ENCODE measurements at places on chromosomes 7 and 10.
A peak's percentile ranks its signal among the peaks of the same experiment; 100 is the strongest.

DNA sequence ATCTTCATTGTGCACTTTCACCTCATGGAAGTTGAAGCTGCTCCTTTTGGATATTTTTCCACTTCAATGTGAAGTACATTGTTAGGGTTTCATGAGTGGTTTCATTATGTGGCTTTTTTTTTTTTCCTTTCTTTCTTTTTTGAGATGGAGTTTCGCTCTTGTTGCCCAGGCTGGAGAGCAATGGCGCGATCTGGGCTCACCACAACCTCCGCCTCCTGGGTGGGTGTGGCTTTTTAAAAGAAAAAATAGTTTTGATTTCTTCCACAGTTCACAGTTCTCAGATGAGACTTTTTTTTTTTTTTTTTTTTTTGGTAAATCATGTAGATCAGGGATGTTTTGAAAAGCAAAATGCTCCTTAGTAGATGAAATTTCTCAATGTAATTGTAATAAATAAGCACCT is 652.3 kb upstream of the ANKRD30A start:
- DNase-seq, result no peak

- no peak for DNase-seq
Measured at GRCh38 chr10:5595591-5595990, 70.8 kb downstream of the ASB13 start.

DNA sequence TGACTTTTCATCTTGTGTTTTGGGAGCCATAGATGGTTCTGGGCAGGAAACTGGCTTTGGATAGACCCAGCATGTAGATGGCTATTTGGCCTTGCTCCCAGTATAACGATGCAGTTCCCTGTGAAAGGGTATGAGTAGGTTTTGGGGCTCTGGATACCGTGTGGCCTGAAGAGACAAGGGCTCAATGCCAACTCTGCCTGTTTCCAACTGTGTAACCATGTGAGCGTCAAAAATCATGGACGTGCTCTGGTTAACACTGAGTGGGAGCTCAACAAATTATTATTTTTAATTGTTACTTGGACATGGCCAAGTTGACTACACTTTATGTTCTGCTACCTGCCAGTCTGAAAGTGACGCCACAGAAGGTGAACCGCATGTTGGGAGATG is 41.8 kb downstream of the EGFR start:
- no peak for DNase-seq

GRCh38 chr7:29749701-29750321 is 56.5 kb upstream of the WIPF3 start:
- DNase-seq, result no peak

GRCh38 chr7:47816647-47817046 is 131.6 kb downstream of the PKD1L1 start:
- no peak for DNase-seq

DNA sequence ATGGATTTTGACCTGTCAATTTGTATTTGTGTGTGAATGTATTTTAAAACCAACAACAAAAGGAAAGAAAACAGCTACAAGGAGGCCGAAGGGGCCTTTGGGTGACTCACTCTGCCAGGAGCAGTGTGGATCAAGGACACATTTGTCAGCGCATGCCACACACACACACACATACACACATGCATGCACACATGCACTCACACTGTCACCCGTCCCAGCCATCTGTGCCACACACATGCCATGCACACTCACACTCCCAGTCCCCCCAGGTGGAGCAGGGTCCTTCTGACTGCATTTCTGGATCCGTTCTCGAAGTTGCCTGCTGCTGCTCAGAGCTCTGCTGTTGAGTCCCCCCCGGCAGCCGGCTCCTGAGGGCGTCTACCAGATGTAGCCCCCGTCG is 26.0 kb downstream of the SPOCK2 start:
- DNase-seq, result no peak

DNA sequence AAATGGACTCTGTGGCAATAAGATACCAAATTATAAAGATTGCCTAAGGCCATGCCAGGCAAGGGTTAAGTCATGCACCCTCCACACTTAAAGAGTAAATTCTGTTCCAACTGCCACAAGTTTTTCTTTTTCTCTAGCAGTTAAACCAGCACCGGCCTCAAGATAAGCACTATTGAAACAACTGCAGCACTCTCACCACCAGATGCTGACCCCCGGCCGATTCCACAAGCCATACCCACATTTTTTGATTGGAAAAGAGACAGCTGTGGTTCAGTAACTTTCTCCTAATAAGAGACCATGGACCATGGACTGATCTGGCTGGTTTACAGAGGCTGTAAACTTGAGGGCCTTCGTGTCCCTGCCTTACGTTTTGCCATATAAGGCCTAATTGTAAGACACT is 44.9 kb downstream of the GRM8 start:
- no peak for DNase-seq

DNA sequence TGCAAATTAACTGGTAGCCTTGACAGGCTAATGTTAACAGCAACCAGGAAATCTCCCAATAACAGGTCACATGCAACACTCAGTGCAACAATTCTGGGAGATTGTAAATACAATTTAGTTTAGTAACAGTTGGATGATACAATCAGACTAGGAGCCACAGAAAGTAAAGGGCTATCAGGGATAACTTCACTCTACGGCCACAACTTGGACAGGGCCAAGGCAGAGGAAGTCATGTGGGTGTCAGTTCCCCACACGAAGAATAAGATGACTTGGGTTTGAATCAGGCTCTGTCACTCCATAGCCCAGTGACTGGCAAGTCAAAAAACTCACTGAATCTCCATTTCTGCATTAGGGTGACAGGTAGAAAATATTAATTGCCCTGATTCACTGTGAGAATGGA is 217.3 kb upstream of the CCDC6 start:
- DNase-seq, result no peak

DNA sequence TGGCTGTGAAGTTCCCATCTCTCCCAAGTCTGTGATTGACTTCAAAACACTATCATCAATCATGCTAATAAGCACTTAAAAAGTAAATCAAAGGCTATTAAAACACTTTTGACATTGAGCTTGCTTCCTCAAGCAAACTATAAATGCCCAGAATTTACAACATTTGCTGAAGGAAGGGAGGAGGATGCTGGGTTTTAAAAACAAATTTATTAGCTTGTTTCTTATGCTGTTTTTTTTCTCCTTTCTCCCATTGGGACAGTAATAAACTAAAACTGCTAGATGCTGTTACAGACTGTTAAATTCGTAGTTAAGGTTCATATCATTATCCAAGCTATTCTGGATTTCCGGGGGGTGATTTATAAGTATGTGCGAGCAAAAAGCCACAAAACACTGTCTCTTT is 250.5 kb downstream of the SORCS1 start:
- DNase-seq, result no peak

GRCh38 chr7:1912593-1913465 is 242.8 kb downstream of the ELFN1 start:
- DNase-seq, result no peak

DNA sequence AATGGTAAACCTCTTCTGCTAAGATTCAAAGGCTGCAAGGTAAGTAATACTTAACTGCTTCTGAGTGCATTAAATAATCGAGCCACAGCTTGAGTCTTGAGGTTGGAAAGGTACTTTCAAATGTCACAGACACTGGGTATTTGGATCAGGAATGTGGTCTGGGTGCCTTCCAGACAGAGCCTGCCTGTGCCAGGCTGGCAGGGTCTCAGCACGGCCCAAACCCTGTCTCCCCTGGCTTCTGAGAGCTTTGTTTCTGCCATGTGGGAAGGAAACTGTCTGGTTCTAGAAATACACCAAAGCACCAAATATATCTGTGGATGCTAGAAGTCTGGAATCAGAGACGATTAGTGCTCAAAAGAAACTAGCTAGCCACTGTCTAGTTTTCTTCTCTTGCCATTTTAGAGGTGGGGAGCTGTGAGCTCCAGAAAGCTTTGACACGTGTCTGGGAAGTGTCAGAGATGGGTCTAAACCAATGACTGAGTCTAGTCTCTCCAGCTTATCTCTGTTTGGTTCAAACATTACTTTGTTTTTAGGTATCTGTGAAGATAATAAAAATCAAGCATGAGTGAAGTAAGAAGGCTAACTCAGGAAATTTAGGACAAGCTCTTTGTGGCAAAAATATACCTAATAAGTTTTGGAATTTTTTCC is 162.8 kb downstream of the CYP26A1 start:
- DNase-seq, result no peak

DNA sequence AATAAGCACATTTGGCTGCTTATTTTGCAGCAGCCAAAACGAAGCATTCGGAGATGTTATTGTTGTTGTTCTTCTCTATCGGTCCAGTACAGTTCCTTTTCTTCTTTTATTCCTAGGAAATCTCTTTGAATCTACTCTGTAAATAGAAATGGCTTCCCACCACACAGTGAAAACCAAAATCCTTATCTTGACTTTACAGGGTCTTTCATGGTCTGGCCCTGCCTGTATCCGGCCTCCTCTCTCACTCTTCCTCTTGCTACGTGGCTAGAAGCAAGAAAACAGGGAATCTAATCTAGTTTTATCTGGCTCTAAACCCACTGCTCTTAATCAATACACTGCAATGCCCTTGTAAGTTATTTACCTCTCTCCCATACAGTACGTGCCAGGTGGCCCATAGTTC is 926.0 kb upstream of the C7orf33 start:
- no peak for DNase-seq

DNA sequence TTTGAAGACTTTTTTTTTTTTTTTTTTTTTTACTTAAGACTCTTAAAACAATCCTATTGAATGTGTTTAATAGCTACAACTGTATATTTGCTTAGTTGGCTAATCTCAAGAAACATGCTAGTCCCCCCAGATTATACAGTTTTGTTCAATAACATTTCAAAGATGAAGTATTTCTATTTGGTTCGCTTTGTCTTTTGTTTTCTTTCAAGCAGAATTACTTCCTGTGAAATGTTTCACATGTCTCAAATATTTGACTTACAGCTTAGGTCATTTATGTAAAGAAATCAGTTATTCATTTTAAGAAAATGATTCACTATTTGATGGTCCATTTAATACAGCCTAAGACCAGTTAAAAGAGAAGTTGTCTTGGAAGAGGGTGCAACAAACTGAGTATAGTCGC is 12.8 kb upstream of the LAMB1 start:
- no peak for DNase-seq

DNA sequence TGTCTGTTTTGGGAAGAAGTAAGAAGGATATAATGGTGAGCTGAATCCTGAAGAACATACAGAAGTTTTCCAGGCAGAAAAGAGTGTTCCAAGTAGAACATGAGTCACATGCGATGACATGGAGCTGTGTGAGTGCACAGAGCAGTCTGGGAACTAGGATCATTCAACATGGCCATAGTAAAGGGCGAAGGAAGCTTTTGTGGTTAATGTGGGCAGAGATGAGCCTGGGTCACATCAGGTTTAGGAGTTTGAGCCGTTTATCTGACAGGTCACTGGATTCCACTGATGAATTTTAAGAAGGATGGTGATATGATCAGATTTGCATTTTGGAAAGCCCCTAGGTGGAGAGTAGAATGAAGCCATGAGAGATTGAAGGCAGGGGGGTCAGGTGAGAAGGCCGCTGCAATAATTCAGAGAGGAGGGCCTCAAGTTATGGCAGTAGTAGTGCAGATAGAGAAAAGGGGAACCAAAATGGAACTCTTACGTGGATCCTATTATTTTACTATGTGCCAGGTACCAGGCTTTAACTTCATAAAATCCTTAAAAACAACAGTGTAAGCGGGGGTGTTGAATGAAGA is 171.3 kb downstream of the RNLS start:
- no peak for DNase-seq

- DNase-seq, result no peak
Measured at GRCh38 chr7:37570145-37570544, 113.4 kb upstream of the GPR141 start.

GRCh38 chr7:69429911-69430383 is 168.3 kb upstream of the AUTS2 start:
- DNase-seq, result no peak

GRCh38 chr7:133859231-133859630 is 267.9 kb upstream of the LRGUK start:
- no peak for DNase-seq

GRCh38 chr7:97016381-97017191 is 8.0 kb downstream of the DLX5 start:
- no peak for DNase-seq

- DNase-seq, result peak; percentile 62
Measured at GRCh38 chr10:17062009-17062408, 67.6 kb downstream of the CUBN start.

- DNase-seq, result no peak
Measured at GRCh38 chr10:48364659-48365405, 58.4 kb downstream of the MAPK8 start.

DNA sequence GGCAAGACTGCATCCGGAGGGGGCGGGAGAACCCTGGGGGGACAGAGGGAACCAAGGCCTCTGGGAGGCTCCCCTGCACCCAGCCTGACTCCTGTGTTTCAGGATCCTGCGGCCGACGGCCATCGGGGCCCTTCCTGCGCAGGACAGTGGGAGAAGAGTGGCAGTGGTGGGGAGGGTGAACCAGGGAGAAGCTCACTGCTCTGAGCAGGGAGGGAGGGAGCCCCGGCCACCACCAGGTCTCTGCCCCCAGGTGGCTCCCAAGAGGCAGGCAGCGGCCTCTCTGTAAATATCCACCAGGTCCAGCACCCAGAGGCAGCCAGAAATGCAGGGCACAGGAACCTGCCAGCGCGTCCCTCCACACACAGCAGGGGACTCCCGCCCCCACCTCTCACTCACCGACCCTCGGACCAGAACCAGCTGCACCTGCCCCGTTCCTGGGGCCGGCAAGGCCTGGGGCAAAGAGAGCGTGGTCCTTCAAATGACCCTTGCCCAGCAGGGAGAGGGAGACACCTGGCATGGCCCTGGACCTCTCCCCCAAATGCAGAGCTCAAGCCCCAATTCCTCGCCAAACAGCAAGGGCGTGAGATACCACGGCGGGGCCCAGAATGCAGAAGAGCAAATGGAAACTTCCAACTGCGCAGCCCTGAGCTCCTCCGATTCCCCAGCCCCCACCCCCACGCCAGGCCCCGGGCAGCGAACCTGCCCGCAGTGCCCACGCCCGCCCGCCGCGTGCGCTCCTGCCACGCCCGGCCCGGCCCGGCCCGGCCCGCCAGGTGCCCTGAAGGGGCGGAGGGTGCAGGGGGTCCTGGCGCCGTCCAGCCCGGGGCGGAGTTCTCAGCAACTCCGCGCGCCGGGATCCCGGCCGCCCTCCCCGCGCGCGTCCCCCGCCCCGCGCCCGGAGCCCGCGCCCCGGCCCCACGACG is 805 bp downstream of the RASGEF1A start:
- peak; percentile 53 for DNase-seq

DNA sequence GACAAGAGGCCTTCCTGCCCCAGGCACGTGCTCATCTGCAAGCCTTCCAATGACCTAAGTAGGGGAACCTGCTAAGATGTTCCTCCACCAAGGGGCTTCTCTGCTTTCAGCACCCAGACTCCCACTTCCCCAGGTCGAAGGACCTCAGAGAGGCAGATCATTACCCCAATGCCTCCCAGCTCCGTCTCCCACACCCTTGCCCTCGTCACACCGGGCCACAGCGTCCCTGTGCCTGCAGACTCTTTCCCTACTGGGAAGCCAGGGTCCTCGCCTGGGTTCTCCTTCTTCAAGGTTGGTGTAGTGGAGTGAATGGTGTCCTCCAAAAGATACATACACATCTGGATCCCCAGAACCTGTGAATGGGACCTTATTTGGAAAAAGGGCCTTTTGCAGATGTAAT is 151.9 kb downstream of the UBE2H start:
- DNase-seq, result no peak

Measured in RWPE1 (cell line).